ENCODE measurements at places on chromosomes 5 and 9. TPM values are rescaled to one million over a fixed set of nuclear protein-coding genes. Genes with fewer than 3 reads are reported as not detected.

Gene IFNK
- not detected for total RNA-seq

DNA sequence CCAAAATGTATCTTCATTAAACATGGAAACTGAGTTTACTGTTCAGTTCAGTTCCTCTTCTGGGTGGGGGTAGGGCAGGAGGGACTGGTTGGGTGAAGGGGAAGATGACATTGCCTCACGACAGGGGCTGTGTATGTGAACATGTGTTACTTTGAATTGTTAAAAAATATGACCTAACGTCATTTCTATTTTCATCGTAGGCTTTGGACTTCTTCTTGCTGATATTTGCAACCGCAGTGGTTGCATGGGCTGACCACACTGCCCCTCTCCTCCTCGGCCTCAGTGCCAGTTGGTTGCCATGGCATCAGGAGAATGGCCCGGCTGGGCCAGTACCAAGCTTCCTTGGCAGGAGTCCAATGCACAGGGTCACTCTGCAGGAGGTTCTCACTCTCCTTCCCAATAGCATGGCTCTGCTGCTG, 41.5 kb downstream of the HACD4 start:
- no peaks in the 10 kb centered on the region for H3K4me1 ChIP-seq
- H3K27me3 ChIP-seq, result no peaks in the 10 kb centered on the region
- DNase-seq, result no peak
- no peak overlapping the region for H3K27ac ChIP-seq

DNA sequence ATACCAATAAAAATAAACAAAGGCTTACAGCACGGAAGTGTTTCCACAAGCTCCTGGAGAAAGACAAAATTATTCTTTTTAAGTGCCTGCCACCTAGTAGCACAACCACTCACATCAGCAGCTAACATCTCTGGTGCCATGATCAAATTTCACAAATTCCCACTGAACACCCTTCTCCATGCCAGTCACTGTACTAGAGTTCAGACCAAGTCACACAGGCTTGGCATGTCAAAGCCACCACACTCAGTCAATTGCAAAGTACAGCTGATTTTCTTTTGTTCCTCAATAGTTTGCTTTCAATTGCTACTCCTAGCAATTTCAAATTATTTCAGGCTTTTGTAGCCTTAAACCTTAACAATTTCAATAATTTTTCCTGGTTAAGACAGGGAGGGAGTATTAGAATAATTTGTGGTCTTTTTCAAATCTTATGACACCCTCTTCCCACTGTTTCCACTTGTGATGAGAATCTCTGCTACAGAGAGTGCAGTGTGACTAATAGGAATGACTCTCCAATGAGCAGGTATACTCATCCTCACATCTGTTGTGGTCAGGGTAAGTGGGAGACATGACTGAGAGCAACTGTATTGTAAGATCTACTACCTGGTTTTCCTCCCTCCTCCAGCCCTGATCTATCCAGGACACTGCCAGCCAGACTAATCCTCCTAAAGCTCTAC, 46.2 kb downstream of the RNF145 start:
- no peaks in the 10 kb centered on the region for H3K27me3 ChIP-seq
- H3K36me3 ChIP-seq, result peaks cover 39% of the 10 kb centered on the region
- no peak for DNase-seq
- H3K27ac ChIP-seq, result no peak overlapping the region
- H3K4me3 ChIP-seq, result no peak overlapping the region

- no peaks in the 10 kb centered on the region for H3K27me3 ChIP-seq
- no peak overlapping the region for H3K27ac ChIP-seq
- no peak overlapping the region for H3K4me3 ChIP-seq
- H3K36me3 ChIP-seq, result no peaks in the 10 kb centered on the region
These were observed 8.4 kb downstream of the SEMA6A start for GRCh38 chr5:116566251-116566650.

- no peak overlapping the region for H3K27ac ChIP-seq
- no peaks in the 10 kb centered on the region for H3K27me3 ChIP-seq
- no peak overlapping the region for H3K4me3 ChIP-seq
- no peak for DNase-seq
These were observed 528.7 kb upstream of the DAP start for GRCh38 chr5:11289733-11290132.

DNA sequence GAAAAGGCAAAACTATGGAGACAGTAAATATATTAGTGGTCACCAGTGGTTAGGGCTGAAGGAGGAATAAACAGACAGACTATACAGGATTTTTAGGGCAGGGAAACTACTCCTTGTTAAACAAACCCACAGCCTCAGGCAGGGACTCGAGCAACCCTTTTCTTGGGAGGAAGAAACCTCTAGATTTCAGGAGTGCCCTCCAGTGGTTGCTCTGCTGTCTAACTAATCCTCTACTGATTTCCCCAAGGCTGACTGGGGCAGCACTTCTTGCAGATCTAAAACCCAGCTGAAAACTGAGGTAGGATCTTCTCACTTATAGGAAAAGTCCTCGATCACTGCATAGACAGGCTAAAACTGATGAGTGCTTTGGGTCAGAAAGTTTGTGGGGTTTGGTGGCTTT, 176.8 kb downstream of the ISOC1 start:
- H3K27ac ChIP-seq, result no peak overlapping the region
- DNase-seq, result no peak
- H3K27me3 ChIP-seq, result no peaks in the 10 kb centered on the region
- H3K36me3 ChIP-seq, result no peaks in the 10 kb centered on the region
- no peaks in the 10 kb centered on the region for H3K4me1 ChIP-seq
- no peak overlapping the region for H3K4me3 ChIP-seq

Gene NKD2
- not detected for total RNA-seq

DNA sequence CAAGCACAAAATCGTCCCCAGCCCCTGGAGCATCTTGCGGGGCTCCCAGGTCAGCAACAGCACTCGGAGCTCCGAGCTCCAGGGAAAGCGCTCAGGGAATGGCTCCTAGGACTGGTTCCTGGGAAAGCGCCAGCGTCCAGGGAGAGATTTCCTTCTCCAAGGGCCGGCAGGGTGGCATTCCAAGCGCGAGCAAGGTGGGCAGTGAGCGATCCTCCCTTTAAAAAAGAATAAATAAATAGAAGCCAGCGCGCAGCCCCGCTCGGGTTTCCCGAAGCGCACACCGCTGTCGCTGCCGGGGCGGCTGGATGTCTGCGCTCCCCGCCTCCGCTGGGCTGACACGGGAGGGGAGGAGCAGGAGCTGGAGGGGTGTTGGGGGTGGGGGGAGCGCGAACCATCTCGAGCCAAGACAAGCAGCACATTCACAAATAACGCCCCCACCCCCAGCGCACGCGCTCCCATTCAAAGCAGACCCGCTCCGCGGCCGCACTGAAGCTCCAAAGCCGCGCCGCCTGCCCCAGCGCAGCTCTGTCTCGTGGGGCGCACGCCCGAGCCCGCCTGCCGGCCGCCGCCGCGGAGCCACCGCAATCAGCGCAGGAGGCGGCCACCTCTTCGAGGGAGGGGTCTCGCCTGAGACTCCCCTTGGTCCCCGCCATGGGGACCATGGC, 327.4 kb downstream of the SH3GL2 start:
- H3K4me3 ChIP-seq, result no peak overlapping the region
- no peaks in the 10 kb centered on the region for H3K27me3 ChIP-seq
- H3K27ac ChIP-seq, result no peak overlapping the region

- H3K27me3 ChIP-seq, result no peaks in the 10 kb centered on the region
- no peak overlapping the region for H3K27ac ChIP-seq
- DNase-seq, result no peak
- H3K4me1 ChIP-seq, result no peaks in the 10 kb centered on the region
- H3K36me3 ChIP-seq, result no peaks in the 10 kb centered on the region
These were observed 408.9 kb upstream of the RGMB start for GRCh38 chr5:98364549-98364948.

DNA sequence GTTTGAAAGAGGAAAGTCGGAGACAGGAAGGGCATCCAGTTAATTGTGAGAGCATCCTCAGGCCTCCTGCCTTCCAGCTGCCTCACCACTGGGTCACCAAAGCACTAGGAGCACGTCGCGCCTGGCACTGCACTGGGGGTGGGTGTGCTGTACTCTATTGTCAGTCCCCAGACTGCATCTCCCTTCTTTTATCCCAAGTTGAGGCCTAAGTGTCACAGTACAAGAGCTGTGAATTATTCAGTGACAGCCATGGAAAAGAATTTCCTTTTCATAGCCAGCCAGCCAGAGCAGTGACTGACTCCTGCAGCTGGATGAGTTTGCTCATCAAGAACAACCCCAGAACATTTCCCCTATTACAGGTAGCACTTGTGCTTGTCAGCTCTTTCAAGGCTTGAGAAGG, 16.3 kb downstream of the CLTA start:
- peaks cover 32% of the 10 kb centered on the region for H3K4me1 ChIP-seq
- no peaks in the 10 kb centered on the region for H3K27me3 ChIP-seq
- H3K27ac ChIP-seq, result no peak overlapping the region
- no peak for DNase-seq

DNA sequence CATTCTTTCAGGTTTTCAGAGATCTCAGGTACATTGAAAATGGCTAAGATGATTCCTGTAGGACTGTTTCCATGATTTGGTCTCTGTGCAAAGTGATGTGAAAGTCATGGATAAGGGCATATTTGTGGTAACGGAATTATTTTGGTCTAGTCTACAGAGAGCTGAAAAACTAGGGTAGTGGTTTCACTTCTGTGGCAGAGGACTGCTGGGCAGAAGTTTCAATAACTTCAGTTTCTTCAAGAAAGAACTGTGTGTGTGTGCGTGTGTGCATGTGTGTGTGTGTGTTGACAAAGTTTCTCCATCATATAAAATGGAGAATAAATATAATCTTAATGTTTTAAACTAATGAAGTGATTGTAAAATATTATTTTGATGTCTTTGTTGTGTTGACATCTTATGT, 4.3 kb downstream of the CNOT8 start:
- H3K36me3 ChIP-seq, result peaks cover 26% of the 10 kb centered on the region
- no peak overlapping the region for H3K27ac ChIP-seq
- H3K4me3 ChIP-seq, result no peak overlapping the region
- DNase-seq, result no peak

Gene PCDHGA1
- total RNA-seq, result 0.58 TPM

Gene ELAVL2
- not detected for total RNA-seq

DNA sequence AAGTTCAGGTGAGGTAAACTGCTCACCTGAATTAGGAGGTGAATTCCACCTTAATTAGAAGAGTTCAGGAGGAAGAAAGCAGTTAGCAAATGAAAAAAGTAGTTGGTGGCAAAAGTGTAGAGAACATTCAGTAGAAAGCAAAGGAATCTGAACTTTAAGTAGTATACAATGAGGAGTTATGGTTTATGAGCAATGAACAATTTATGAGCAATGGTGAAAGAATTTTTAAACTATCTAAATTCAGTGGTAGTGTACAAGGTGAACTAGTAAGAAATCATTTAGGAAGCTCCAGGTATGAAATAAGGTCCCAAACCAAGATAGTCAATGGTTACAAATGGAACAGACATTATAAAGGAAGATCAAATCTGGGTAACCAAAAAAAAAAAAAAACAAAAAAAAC, 3.1 kb downstream of the CETN3 start:
- DNase-seq, result no peak
- no peak overlapping the region for H3K27ac ChIP-seq
- H3K36me3 ChIP-seq, result peaks cover 6% of the 10 kb centered on the region
- peaks cover 20% of the 10 kb centered on the region for H3K4me1 ChIP-seq

GRCh38 chr5:172364773-172365172, 81.2 kb upstream of the UBTD2 start:
- DNase-seq, result no peak
- no peaks in the 10 kb centered on the region for H3K36me3 ChIP-seq
- H3K27ac ChIP-seq, result no peak overlapping the region
- no peaks in the 10 kb centered on the region for H3K4me1 ChIP-seq
- no peaks in the 10 kb centered on the region for H3K27me3 ChIP-seq

GRCh38 chr5:93925321-93925720, 183.9 kb upstream of the POU5F2 start:
- H3K4me1 ChIP-seq, result no peaks in the 10 kb centered on the region
- DNase-seq, result no peak
- no peak overlapping the region for H3K27ac ChIP-seq
- no peaks in the 10 kb centered on the region for H3K36me3 ChIP-seq
- no peaks in the 10 kb centered on the region for H3K27me3 ChIP-seq
- no peak overlapping the region for H3K4me3 ChIP-seq

DNA sequence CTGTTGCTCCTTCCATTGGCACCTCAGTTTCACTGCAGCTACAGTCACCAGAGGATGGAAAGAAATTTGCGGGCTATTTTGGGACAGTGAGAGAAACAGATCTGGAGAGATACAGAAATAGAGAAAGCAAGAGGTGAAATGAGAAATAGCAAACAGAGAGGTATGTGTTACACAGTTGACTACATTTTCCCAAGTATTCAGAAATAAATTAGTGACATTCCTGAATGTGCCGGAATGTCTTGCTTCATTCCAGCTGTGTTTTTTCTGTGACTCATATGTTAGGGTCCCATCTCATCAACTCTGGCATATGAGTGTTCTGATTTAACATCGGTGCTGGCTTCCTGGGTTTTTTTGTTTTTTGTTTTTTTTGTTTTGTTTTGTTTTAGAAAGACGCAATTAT, 63.8 kb upstream of the ZNF462 start:
- H3K27me3 ChIP-seq, result no peaks in the 10 kb centered on the region
- no peak for DNase-seq
- H3K4me3 ChIP-seq, result no peak overlapping the region
- no peak overlapping the region for H3K27ac ChIP-seq
- no peaks in the 10 kb centered on the region for H3K4me1 ChIP-seq
- H3K36me3 ChIP-seq, result no peaks in the 10 kb centered on the region

Gene OR4F3
- total RNA-seq, result not detected

Gene RGS14
- 168 TPM for total RNA-seq

- no peaks in the 10 kb centered on the region for H3K4me1 ChIP-seq
- H3K27ac ChIP-seq, result no peak overlapping the region
- DNase-seq, result no peak
- H3K4me3 ChIP-seq, result no peak overlapping the region
- no peaks in the 10 kb centered on the region for H3K27me3 ChIP-seq
- no peaks in the 10 kb centered on the region for H3K36me3 ChIP-seq
These were observed 118.0 kb upstream of the ICE1 start for GRCh38 chr5:5304361-5305020.

- H3K27me3 ChIP-seq, result no peaks in the 10 kb centered on the region
- no peaks in the 10 kb centered on the region for H3K4me1 ChIP-seq
- H3K4me3 ChIP-seq, result no peak overlapping the region
These were observed 17.6 kb downstream of the GM2A start for GRCh38 chr5:151270599-151270998.

- no peak overlapping the region for H3K27ac ChIP-seq
- H3K4me3 ChIP-seq, result no peak overlapping the region
- no peaks in the 10 kb centered on the region for H3K4me1 ChIP-seq
- H3K36me3 ChIP-seq, result no peaks in the 10 kb centered on the region
- H3K27me3 ChIP-seq, result no peaks in the 10 kb centered on the region
These were observed 15.2 kb upstream of the TAL2 start for GRCh38 chr9:105646879-105647594.

All from CD4-positive, alpha-beta memory T cell (primary cell).